SW480 (cell line): ENCODE measurements at places on chromosomes 16 and 17.

GRCh38 chr17:64133546-64134215 lies 3.7 kb upstream of the ERN1 start:
- peak; percentile 81 for DNase-seq

DNA sequence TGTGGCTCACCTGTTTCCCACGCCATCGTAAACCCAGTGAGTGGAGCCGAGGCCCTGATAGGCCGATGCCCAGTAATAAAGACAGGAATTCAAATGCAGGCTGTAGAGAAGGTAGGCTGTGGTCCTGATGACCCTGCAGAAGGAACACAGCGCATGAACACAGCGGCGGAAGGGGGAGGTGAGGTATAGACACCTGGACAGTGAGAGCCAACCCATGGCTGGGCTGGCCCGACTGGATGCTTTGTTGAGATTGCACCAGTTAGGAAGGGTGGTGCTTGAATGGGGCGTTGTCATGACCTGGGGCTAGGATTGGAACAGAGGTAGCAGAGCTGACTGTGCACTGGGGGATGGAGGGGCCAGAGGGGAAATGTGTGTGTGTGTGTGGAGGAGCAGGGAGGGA lies 59.2 kb downstream of the CNGB1 start:
- DNase-seq, result no peak

GRCh38 chr17:45160447-45161287 lies 1.0 kb upstream of the HEXIM2 start:
- DNase-seq, result peak; percentile 75

- no peak for DNase-seq
Observed at GRCh38 chr16:86050111-86050510, 151.1 kb downstream of the IRF8 start.

DNA sequence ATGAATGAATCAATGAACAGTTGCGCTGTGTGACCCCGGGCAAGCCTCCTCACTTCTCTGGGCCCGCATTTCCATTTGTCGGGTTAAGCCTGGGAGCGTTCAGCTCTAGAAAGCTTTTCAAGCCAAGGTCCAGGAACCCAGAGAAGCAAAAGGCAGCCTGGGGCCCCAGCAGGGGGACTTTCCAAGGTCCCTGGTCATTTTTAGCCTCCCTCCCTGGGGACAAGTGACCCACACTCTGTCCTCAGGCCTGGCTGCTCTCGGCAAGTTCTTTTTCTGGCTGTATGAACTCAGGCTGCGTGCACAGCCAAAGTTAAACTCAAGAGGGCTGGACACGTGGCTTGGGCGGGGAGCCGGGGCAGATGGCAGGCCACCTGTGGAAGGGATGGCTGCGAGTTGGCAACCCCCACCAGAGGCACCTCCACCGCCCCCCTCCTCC lies 41.4 kb upstream of the CIBAR2 start:
- no peak for DNase-seq

- DNase-seq, result no peak
Observed at GRCh38 chr17:41664172-41664457, 24.6 kb upstream of the EIF1 start.

GRCh38 chr17:39305978-39306377 lies 80.2 kb upstream of the STAC2 start:
- no peak for DNase-seq

DNA sequence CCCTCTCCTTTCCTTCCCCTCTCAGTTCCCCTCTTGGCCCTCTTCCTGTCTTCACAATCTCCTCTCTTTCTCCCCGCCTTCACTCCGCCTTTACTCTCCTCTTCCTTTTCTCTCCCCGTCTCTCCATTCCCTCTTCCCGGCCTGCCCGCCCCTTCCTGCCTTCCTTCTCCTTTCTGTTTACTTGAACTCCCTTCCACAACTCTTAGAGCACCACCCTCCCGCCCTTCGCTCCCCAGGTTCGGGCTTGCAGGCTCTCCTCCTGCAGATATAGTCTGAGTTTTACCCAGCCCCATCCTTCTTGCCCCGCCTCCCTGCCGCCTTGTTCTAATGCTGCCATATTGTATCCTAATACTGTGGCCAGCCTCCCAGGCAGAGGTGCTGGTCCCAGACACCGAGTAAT lies 201.5 kb upstream of the N4BP1 start:
- no peak for DNase-seq
